Stimulated activated CD4-positive, alpha-beta T cell treated with anti-CD3 and anti-CD28 coated beads, TNF-alpha, amount 100 ng/mL, for 24 hours (primary cell): ENCODE measurements at places on chromosomes 1 and 21.

DNA sequence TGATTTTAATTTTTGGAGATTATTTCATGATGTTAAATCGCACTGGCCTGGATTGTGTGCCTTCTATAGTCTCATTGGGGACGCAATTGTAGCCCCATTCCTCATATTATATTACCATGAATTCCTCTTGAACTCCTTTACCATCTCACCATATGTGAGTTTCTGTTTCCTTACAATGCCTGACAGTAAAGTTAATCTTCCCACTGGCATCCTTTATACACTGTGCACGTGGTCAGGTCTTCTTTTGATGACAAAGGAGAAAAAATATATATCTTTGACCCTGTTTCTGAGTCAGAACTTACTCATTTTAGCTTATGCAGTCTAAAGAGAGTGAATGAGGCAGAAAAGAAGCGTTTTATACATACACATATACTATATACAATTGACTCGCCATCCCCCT lies 774 bp upstream of the ABL2 start:
- DNase-seq, result no peak

DNA sequence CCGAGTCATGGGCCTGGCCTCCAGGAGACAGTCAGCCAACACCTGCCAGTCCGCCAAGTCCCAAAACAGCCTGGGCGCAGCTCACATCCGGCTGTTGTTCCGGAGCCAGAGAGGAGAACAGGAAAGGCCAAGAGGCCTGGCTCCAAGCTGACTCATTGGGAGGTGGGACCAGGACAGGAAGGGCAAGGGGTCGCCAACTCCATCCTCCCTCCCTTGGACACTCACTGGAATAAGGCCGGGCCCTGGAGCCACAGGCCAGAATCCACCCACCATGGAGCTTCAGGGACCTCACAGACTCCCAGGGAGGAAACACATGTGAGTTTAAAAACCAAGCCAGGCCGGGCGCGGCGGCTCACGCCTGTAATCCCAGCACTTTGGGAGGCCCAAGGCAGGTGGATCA lies 25.1 kb upstream of the CLIC4 start:
- DNase-seq, result no peak

- no peak for DNase-seq
These were observed 7.3 kb downstream of the SYNC start for GRCh38 chr1:32695098-32695904.

- DNase-seq, result no peak
These were observed 1.5 kb downstream of the HMCN1 start for GRCh38 chr1:185735701-185736064.
